ENCODE measurements at places on chromosomes 12 and 14. TPM values are rescaled to one million over a fixed set of nuclear protein-coding genes. Genes with fewer than 3 reads are reported as not detected.

NRL gene
- total RNA-seq: 1.8 TPM

HCAR3 gene
- not detected for total RNA-seq

SRRM4 gene
- total RNA-seq: not detected

RPS6KA5 gene
- 2.4 TPM for total RNA-seq

PPP1R36 gene
- total RNA-seq: 2.9 TPM

Data from hair follicle dermal papilla cell (primary cell).